Activated CD4-positive, alpha-beta T cell treated with anti-CD3 and anti-CD28 coated beads, Interleukin-2, amount 10 ng/mL, durations not matched to agents 24 days and 14 days (primary cell): ENCODE measurements at places on chromosomes 5 and 9.

GRCh38 chr5:82183828-82184227 lies 94.3 kb downstream of the RPS23 start:
- no peak for DNase-seq

DNA sequence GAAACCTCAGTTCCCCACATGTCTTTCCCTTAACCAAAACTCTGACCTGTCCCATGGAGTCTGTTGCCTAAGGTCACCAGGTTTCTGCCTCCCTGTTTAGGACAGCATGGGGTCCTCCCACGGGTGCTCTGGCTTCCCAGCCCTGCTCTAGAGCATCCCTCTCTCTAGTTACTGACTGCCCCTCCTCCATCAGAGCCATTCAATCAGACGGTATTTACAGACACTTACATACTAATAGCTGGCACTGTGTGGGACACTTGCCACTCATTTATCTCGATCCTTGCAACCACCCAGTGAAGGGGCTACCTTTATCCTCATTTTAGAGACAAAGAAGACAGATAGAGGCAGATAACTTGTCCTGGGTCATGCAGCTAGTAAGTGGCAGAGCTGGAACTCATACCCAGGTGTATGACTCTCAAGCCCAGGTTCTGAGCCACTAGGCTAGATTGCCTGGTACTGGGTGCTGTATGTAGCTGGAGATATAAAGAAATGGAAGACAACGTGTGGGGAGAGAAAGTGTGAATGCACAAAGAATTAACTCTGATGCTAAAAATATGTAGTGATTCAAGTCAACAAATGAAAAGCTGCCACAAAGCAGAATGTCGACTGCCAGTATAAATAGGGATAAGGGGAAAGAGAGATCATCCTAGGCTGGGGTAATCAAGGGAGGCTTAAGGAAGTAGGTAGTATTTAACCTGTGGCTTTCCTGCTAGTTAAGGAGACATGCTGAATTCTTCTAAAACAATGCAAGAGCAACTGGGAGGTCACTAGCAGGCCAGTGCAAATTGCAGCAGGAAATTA lies 52.5 kb upstream of the PDE8B start:
- DNase-seq: no peak

GRCh38 chr5:143440448-143441115 lies 37.1 kb upstream of the NR3C1 start:
- no peak for DNase-seq

GRCh38 chr9:6415266-6415665 lies 2.3 kb downstream of the UHRF2 start:
- DNase-seq: peak; percentile 70

GRCh38 chr5:58076483-58077257 lies 383.2 kb downstream of the PLK2 start:
- no peak for DNase-seq

- DNase-seq: no peak
Observed at GRCh38 chr9:16062542-16063240, 509.8 kb downstream of the CCDC171 start.

- DNase-seq: no peak
Observed at GRCh38 chr5:80034559-80034958, 589 bp upstream of the THBS4 start.

GRCh38 chr9:115815786-115816185 lies 337.8 kb upstream of the PAPPA start:
- DNase-seq: no peak

DNA sequence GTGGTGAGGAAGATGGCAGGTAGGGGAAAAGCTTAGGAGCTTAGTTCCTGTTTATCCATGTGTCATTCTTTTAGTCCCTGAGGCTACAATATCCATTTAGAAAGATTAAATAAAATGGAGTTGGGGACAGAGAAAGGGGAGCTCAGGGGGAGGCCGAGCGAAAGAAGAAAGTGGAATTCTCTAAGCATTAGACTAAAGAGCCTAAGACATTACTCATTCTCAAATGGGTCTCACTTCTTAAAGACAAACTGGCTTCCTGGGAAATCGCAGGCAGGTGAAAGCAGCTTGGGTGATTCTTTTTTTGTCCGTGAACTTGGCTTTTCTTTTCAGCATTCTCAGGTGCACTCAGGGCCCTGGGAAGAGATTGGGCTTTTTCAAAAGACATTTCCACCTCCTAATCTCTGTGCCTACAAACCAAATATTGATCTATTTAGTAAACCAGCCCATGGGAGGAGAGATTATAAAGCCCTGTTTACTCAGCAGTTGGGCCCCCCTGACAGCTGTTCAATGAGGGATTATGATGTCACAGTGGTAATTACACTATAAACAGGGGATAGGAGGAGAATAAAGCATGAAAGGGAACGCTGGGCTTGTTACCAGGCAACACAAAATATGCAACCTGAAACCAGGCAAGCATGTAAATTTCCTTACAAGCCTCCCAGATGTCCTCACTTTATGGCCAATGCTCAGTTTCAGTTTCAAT lies 584.0 kb downstream of the ACTL7B start:
- DNase-seq: no peak

DNA sequence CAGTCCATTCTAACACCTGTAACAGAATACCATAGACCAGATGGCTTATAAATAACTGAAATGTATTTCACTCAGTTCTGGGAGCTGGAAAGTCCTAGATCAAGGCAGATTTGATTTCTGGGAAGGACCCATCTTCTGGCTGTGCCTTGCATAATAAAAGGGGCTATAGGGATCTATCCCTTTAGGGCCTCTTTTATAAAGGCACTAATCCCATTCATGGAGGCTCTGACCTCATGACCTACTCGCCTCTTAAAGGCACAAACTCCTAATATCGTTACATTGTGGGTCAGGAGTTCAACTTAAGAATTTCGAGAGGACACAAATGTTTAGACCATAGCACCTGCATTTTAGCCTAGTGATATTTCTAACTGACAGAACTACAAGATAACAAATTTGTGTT lies 619.0 kb downstream of the CDH18 start:
- DNase-seq: no peak

- no peak for DNase-seq
Observed at GRCh38 chr5:127958421-127959011, 125.0 kb upstream of the SLC12A2 start.

- no peak for DNase-seq
Observed at GRCh38 chr5:128276537-128277216, 193.1 kb downstream of the SLC12A2 start.

DNA sequence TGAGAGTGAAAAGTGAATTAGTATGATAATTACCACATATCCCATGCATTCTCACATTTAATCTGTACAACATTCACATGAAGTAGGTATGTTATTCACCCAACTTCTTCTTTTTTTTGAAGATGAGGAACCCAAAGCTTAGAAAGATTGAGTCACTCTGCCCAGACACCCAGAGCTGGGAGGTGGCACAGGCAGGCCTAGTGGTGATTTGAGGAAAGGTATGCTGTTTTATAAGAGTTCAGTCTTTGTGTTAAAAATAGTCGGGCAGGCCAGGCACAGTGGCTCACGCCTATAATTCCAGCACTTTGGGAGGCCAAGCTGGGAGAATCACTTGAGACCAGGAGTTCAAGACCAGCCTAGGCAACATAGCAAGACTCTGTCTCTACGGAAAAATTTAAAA lies 285.3 kb downstream of the NR3C1 start:
- DNase-seq: no peak

DNA sequence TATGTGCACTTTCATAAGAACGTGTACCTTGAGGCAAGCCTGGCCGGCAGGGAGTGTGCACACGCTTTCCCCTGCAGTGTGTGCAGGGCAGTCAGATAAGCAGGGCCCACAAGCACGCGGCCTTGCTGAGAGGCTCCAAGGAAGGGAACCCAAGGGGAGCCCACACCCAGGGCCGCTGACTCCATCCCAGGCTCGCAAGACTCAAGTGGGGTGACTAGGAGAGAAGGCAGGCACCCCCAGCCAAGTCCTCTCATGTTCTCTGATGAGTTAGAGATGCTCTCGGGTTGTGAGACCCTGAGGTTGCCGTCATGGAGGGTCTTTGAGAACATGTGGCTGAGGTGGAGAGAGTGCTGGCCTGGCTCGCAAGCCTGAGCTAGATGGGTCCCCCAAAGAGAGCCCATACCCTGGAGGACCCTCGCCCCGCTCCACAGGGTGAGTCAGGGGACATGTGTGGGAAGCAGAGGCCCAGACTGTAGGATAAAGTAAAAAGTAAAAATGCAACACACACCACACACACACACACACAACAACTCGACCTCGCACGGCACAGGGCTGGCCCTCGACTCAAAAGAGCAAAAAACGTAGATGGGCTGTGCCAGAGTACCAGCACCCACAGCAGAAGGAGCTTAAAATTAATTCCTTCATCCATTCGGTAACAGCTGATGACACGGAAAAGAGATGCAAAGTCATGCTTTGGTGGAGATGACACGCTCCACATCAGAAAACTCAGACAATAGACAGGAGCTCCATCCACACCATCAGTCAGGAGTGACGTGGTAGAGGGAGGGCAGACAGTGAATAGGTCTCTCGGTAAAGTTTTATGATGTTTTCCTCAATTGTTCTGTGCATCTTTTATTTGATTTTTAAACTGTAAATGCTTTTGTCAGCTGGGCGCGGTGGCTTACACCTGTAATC lies 54.8 kb upstream of the NKD2 start:
- DNase-seq: no peak

GRCh38 chr9:23587433-23587832 lies 238.6 kb downstream of the ELAVL2 start:
- no peak for DNase-seq

DNA sequence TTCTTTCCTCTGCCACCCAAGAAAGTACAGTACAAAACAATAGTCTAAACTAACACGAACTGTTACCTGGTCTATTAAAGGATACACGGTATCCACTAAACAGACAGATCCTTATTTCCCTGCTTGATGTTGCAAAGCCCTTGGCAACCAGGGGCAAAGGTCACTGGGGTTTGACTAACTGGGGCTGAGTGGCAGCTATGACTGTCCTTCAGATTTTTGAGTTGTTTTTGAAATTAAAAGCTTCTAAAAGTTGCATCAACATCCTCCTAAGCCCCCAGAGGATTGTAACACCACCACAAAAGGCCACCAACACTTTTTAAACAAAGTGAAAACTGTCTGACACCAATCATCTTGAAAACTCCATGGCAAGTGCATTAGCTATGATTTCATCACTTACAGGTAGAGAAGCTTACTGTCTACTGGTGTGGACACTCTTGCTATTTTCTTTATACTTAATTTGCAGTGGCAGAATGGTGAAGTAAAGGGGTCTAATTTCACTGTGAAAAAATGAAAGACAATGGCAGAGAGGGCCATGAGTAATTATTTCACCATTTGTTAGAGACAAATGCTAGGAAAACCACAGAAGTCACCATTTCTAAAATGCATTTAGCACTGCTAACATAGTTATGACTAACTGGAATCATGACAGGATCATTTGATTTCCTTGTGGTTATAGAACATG lies 292.4 kb downstream of the EFNA5 start:
- DNase-seq: no peak

DNA sequence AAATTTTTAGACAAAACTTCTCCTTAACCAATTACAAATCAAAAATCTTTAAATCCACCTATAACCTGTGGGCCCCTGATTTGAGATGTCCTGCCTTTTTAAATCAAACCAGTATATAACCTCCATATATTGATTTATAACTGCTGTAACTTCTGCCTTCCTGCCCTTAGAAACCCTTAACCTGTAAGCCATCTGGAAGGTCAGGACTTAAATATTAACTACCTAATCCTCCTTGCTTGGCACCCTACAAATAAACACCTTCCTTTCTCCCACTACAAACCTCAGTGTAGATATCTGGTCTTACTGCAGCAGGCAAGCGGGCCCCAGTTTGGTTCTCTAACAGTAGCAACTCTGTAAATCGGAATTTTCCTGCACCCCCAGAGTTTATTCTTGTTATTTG lies 83.9 kb downstream of the MTREX start:
- DNase-seq: no peak

GRCh38 chr5:34675857-34676256 lies 19.7 kb downstream of the RAI14 start:
- DNase-seq: no peak

DNA sequence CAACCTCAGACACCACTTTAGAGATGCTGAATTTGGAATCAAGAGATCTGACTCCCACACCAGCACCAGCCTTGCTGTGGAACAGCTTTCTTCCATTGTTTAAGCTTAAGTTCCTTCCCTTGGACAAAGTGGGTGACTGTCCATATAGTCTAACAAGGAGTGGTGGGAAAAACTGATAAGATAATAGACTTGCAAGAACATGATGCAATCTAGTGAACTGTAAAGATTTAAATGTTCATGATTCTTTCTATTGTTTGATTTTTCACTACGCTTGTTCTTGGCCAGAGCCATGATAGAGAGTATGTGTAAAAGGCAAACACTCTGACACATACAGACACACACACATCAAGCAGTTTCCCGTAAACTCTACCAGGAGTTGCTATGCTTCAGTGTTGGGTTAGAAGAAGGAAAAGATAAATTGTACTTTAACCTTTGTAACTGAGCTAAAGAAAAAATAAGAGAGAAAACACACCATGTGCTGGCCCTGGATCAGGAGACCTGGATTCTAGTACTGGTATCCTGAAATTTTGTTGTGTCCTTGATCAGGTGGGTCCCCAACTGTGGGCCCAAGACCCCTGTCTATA lies 94.3 kb downstream of the PAPPA start:
- no peak for DNase-seq

DNA sequence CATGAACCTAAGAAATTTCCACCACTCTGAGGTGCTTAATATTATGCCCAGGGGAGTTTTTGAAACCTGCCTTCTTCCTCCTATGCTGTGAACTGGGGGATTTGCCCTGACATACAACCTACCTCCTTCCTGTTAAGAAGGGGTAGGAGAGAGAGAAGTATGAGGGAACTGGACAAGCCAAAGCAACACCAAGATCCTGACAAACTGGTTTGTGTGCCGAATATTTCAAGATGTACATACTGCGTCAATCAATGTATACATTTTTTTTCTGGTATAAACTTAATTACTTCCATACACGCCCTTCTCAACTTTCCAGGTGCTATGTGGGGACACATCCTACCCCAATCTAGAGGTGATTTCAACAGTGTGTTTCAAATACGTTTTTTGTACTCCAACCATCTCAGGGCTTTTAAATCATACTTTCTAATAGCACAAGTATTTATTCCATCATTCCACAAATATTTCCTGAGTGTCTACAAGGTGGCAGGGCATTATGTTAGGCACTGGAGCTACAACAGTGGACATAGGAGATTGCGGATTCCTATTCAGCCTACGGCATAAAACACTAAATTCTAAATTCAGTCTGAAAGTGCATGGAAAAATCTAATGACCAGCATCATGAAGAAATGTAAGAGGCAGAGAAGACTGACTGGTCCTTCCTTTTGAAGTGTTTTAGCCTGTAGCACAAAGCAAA lies 70.1 kb upstream of the IFNK start:
- DNase-seq: no peak

GRCh38 chr5:125575891-125576505 lies 829.6 kb upstream of the ZNF608 start:
- no peak for DNase-seq

DNA sequence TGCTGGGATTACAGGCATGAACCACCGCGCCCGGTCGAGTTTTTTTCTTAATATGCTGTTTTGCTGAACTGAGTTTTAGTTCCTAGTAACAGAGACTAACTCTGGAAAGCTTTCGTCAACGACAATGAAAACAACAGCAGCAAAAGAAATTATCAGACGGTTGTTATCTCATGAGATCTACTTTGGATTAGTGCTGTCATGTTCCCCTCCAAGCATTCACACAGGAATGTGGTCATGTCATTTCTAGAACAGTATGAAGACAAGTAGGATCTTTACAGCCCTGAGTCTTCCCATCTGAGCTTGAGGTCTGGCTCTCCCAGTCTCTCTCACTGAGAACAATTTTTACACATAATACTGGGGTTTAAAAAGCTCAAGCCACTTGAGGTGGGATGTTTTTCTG lies 4.0 kb upstream of the ANKRD33B start:
- no peak for DNase-seq

- DNase-seq: no peak
Observed at GRCh38 chr9:14281136-14281795, 32.7 kb downstream of the NFIB start.
